ENCODE measurements at places on chromosomes 5 and 9.

DNA sequence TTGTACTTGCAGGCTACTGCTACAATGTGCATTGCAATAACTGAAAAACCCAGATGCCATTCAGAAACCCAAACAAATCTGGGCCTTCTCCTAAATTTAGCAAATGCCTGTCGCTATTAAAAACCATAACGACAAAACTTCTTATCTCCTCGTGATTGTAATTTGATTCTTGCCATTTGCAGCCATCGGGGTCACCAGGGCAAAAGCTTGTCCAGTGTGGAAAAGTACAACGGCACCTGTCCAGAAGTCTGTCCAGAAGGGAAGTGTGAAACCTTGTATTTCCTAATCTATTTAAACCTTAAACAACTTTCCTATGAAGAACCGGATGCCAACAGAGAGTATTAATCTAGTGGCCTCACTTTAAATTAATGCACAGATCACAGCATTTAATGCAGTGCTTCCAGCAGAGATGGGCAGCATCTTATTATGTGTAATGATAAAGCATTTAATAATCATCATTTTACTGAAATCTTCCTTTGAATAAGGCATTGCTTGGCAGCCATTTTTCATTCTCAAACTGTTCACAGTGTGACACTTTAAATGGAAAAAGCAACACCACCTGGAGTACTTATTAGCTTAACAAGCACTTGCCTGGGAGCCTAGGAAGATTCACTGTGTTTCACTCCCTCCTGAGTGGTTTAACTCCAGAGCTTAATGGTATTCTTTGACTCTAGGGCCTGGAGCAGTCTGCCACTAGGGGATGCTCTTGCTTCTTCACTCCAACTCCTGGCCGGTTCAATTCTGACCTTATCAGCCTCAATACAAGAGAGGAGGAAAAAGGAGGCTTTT, 4.9 kb upstream of the C7 start:
- DNase-seq: peak; percentile 11

DNA sequence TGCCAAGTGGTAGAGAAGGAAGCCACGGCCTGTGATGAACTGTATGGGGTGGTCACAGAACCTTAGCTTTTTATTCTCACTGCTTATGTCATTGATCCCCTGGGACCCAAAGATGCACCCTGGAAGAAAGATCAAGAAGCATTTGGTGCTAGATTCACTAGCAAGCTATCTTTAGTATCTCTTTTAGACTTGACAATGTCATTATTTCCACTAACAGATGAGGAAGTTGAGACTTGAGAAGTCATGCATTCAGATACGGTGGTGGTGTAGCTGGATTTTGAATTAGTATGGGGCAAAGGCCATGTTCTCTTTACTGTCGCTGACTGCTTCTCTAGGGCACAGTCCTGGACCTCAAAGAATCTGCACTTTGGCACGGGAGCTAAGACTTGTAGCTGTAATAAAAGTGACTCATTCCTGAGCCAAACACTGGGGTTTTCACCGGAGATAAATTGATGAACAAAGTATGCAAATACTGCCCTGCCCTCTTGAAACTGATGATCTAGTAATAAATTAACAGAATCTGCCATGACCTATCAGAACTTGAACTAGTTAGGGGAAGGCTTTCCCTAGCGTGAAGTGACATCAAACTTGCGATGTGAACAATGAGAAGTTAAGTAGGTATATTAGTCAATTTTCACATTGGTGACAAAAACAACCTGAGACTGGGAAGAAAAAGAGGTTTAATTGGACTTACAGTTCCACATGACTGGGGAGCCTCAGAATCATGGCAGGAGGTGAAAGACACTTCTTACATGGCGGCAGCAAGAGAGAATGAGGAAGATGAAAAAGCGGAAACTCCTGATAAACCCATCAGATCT, 5.4 kb downstream of the GDA start:
- DNase-seq: no peak

DNA sequence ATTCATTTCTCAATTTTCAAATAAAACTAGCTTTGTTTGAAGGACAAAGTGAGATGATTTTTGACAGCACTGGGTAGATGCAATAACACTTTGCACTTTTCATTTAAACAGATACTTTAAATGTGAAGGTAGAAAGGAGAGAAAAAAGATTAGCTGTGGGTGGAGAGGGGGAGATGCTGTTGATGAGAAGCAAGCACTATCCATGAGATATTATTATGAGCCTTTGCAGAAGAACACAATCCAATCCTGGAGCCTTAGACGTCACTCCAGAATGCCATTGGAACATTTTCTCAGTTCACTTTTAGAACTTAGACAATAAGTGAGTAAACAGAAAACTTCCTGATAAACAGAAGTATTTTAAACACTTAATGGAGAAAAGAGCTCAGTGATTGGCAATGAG, 351.1 kb downstream of the ARHGEF28 start:
- DNase-seq: no peak

DNA sequence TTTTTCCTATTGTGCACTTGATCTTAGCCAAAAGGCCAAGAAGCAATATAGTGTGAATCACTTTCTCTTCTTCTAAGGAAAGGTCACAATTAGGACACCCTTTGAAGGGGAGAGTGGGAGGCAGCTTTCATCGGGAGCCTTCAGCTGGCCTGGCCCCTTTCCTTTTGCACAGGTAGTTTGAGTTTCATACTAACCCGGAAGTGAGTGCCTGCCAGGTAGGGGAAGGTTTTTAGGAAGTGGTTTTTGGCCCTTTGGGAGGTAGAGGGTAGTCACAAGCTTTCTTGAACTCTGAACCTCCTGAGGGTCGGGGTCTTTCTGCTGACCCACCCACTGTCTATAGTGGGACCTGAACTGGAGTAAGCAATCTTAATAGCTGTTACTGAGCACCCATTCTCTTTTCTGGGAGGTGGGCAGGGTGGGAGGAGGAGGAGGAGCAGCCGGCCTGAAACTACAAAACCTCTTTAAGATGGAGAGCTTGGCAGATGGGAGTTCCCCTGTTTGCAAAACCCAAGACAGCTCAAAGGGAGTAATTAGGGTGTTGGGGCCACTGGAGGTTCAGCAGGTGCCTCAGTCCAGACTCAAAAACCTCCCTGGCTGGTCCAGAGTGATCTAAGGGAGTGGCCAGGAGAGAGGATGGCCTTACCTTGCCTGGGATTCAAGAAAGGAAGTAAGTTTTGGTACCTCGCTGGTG, 6.0 kb downstream of the LARP1 start:
- DNase-seq: no peak

DNA sequence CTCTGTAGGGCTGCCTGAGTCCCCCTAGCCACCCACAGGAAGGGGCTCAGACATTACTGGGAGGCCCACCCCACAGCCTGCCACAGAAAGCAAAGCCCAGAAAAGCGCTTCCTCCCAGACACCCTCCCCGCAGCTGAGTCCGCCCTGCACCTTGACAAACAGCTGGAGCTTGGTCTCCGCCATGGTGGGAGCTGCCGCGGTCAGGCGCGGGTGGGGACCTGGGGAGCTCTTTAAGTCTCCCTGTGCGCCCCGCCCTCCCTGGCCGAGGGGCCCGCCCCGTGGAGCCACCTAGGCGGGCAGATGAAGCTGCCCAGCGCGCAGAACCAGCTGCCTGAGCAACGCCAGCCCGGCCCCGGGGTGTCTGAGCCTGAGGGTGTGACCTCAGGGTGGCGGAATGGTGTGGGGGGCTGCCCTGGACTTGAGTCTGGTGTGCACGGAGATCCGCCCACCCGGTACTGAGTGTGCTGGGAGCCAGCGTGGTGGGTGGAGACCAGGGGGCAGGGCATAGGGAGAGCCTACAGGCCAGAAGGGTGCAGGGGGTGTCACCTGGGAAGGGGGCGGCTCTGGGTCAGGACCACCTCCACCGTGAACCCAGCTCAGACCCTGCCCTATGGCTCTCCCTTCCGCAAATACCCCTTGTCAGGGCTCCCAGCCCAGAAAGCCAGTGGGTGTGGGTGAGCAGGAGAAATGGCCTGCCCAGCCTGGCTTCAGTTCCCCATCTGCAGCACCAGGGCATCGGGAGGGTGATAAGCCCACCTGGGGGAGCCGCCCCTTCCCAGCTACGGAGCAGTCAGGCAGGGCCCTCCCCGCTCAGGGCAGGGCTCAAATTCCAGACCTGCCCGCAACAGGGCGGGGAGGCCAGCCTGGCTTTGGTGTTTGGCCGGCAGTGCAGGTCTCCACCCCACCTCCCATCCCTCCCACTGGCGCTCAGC, at the start of gene CLIC3:
CLIC3 (minus strand) TSS at position 208 of the 932 bp plus-strand sequence; CDS start at position 183, 25 bp downstream.
- DNase-seq: peak; percentile 46

All from COR-L47 (cell line).